ENCODE measurements at places on chromosomes 16 and 17. TPM values are rescaled to one million over a fixed set of nuclear protein-coding genes. Genes with fewer than 3 reads are reported as not detected.
A peak's percentile ranks its signal among the peaks of the same experiment; 100 is the strongest.

The FOXO3B gene
- 10.3 TPM for total RNA-seq

- no peak for DNase-seq
Measured at GRCh38 chr17:33509331-33509730, 216.2 kb upstream of the ASIC2 start.

DNA sequence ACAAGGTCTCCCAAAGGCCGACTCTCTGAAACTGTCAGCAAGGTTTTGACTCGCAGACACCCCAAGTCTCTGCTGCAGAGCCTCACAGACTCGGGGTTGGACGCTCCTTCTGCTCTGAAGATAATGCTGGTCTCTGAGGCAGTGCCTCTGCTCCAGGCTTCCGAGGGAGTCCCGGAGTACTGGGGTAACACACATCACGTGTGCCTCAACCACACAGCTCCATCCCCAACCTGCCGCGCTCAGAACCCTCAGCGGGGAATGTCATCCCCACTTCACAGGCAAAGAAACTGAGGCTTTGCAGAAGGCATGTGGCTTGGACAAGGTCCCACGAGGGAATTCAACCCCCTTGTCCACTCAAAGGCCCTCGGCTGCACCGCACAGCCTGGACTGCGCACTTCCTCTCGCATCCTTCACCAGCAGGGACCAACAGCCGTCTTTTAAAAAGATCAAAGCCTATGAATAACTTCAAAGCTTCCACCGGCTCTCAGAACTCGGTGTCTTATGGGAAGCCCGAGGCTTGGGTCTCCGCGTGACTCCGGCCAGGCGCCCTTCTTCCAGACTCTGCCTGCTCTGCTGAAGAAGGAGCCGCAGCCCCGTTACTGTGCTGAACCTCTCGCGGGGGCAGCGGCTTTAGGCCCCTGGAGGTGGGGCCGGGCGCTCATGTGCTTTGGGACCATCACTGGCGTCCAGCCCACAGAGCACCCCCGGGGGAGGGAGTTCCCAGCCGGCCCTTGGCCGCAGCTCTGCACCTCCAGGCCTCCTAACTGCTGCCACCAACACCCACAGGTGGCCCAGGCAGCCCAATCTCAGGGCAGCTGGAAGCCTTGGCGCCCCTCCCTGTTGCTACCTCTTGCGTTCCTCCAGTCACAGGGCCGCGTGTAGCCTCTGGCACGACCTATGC is 2.2 kb downstream of the TMEM204 start:
- DNase-seq: no peak

The ACSM3 gene
- total RNA-seq: 0.35 TPM

DNA sequence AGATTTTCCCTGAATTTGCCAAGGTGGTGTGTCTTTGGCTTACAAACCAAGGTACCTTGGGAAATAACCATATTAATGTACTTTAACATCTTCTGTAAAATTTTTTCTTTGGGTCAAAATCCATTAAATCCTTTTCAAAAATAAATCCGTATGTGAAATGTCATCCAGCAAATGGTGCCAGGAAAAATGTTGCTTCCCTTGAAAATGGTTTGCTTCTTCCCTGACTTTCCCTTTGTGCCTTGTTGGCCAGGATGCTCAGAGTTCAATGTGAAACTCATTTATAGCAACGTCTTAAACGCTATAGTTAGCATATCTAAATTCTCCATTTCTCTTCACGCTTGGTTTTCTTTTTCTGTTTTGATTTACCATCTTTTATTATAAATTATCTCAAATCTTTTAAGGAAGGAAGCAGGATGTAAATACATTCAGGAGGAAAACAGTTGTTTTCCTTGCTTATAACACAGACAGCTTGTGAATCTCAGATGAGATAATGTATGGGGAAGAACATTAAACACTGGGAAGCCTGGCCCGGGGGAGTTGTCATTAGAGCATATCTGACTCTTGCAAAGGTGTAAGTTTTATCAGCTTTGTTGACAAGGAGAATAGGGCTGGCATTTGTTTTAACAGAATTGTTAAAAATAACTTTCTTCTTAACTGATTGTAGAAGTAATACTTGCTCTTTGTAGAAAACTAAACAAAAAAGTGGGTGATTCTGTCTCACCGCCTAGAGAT is 42.1 kb downstream of the GPRC5B start:
- DNase-seq: no peak

GRCh38 chr16:13919330-13919682 is 648 bp upstream of the ERCC4 start:
- DNase-seq: peak; percentile 62

The NXN gene
- total RNA-seq: 6.0 TPM

The MT1F gene
- 26.9 TPM for total RNA-seq

The CCL17 gene
- total RNA-seq: not detected

The RNF157 gene
- 0.56 TPM for total RNA-seq

The SULT1A4 gene
- 2.1 TPM for total RNA-seq

GRCh38 chr17:15231851-15232516 is 33.1 kb downstream of the PMP22 start:
- no peak for DNase-seq

DNA sequence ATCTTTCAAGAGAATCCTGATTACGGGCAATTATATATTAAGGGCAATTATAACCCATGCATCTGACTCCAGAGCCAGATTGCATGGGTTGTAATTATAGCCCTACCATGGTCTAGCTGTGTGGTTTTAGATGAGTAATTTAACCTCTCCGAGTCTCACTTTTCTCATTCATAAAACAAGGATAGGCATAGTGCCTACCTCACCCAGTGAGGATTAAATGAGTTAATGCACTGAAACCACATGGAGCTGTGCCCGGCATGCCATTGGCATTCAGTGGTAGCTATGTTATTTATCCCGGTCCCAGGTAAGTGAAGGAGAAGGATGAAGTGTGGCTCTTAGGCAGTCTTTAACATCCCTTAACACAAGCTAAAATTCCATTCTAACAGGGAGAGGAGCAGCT is 6.3 kb downstream of the SNX20 start:
- DNase-seq: no peak

The SOCS3 gene
- total RNA-seq: 7.2 TPM

DNA sequence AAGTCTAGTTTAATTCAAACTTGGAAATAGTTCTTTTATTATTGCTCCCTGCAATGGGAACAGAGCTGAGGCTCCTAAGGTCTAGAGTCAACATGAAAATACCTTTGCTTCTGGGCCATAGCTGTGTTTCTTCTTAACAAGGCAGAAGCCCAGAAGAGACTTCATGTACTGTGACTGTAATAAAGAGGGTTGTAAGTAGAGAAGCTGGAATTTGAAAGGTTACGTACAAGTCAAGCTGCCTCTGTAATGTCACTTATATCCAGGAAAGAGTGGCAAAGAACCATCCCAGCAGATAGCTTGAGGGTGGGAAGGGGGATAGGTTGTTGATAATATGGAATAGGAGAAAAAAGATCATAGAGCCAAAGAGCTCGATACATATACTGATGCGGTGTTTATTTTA is 248.6 kb downstream of the WWOX start:
- no peak for DNase-seq

DNA sequence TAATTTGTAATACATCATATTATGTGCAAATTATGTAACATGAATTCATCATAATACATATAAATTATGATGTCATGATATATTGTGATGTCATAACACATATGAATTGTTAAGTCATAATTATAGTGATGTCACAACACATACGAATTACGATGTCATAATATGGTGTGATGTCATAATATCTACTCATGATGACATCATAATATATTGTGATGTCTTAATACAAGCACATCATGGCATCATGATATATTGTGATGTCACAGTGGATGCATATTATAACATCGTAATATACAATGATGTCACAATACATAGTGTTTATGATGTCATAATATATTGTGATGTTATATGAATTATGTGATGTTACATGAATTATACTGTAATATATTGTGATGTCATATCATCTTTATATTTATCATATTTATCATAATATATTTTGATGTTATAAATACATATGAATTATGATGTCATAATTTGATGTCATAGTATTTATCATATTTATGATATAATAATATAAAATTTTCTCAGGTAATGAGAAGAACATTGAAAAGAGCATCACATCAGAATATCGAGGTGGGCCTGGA is 1793.0 kb downstream of the TP53TG3F start:
- DNase-seq: no peak
